Activated CD8-positive, alpha-beta memory T cell treated with anti-CD3 and anti-CD28 coated beads for 1 hour (primary cell): ENCODE measurements at places on chromosomes 4 and X.

GRCh38 chr4:185383451-185383850 lies 12.3 kb downstream of the LRP2BP start:
- DNase-seq = no peak

GRCh38 chr4:119261986-119262385 lies 49.5 kb downstream of the USP53 start:
- DNase-seq = no peak

GRCh38 chrX:103540145-103540544 lies 20.9 kb upstream of the RAB40A start:
- no peak for DNase-seq

DNA sequence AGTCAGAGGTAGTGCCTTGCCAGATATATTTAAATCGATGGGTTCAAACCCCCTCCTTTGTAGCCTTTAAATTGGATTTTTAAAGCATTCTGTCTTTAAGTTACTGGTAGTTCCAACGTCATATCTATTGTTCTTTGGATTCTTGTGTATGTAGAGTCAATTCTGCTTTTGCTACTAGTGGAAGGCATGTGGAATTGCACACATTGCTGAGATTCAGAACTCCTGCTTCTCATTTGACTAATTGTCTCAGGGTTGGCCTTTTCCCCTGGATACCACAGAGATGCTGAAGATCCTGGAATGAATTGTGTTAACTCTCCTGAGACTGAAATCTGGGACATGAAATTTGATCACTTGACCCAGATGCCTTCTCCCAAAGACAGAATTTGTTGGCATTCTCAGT lies 328.3 kb upstream of the RPS6KA3 start:
- DNase-seq = no peak

GRCh38 chr4:168877511-168878491 lies 132.3 kb downstream of the CBR4 start:
- peak; percentile 1 for DNase-seq

DNA sequence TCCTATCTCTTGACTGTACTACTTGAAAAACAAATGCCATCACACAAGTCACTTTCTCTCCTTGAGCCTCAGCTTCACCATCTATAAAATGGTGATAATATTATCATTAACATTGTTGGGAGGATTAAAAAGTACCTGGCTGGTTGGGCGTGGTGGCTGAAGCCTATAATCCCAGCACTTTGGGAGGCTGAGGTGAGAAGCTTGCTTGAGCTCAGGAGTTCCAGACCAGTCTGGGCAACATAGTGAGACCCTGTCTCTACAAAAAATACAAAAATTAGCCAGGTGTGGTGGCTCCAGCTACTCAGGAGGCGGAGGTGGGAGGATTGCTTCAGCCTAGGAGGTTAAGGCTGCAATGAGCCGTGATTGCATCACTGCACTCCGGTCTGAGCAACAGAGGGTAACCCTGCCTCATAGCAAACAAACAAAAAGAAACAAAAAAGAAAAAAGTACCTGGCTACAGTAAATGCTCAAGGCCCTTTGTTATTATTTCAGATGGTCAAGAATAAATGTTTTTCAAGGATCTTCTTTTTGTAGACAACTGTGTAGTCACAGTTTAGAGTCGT lies 120.3 kb downstream of the CHRNA9 start:
- DNase-seq = no peak

DNA sequence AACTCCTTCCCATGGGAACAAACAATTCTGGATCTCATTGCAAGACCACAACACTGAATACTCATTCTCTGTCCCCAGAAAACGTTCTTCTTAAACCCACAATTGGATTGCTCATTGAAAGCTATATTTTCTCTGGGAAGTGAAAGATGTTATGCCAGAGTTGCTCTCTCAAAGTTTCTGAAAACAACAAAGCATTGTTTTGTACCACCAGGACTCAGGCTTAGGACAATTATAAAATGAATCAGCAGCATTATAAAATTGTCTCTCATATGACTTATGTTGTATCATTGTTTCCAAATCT lies 26.5 kb downstream of the TFDP3 start:
- DNase-seq = no peak

DNA sequence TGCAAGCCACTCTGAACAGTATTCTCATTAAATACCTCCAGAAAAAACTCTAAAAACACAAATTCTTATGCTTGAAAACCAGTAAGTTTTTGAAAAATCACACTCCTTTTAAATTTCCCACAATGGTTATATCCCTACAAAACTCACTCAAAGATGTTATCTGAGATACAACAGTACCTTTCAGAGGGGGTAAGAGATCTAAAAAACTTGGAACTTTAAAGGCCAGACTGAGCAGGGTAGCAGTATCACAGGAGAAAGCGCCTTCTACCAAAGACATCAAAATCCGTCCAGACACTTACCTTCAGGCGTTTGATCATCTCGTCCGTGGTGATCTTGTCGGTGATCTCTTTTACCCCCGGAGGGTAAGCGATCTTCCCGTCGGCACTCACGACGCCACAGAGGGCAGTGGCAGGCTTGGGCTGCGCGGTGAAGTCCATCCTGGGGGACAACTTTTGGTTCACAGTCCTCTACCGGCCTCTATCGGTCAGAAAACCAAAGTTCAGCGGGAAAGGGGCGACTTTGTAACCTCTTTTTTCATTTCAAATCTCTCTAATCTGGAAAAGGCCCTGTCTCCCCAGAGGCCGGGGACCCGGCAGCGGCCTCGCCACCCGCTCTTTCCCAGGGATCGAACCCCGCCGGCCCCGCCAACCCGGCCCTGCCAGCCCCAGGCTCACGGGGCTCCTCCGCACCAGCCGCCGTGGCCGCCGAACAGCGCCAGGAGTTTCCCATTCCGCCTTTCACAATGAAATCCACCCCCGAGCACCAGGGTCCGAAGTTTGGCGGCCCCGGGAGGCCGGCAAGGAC lies 1.4 kb downstream of the PDS5A start:
- DNase-seq = peak; percentile 37

- DNase-seq = no peak
These were observed at the start of gene S100P for GRCh38 chr4:6693231-6694176. Gene S100P, plus strand, starts transcription at chr4:6693878. Its CDS starts 55 bp downstream, at chr4:6693933.

DNA sequence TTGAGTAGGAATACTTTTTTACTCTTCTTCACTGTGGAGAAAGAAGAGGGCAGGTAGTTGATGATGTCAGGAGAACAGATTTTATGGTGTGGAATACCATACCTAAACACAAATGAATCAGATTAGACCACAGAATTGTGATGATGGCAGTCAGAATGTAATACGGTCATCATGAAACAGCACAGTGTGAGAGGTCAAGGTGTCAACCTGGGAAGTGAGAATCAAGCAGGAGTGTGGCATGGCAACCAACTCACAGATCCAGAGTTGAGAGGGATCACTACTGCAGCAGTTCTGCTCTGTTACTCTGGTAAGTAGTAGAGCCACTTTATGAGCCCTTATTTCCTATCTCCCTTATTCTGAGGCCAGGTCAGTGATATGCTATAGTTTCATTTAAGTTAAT lies 27.7 kb downstream of the METTL14 start:
- DNase-seq = no peak

DNA sequence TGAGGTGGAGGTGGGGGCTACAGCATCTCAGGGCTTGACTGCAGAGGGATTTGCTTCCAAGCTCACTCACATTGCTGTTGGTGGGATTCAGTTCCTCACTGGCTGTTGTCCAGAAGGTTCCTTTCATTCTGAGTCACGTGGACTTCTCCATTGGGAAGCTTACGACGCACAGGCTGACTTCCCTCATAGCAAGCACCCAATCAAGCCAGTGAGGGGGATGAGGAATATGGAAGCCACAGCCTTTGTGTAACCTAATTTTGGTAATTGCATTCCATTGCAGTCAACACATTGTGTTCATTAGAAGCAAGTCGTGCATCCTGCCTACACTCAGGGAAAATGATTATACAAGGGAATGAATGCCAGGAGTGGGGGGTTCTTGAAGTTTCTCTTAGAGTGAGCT lies 32.7 kb upstream of the MXRA5 start:
- no peak for DNase-seq

GRCh38 chrX:128012015-128012414 lies 40.2 kb downstream of the ACTRT1 start:
- DNase-seq = no peak

- DNase-seq = no peak
These were observed 1.9 kb downstream of the TACC3 start for GRCh38 chr4:1723131-1723801.

DNA sequence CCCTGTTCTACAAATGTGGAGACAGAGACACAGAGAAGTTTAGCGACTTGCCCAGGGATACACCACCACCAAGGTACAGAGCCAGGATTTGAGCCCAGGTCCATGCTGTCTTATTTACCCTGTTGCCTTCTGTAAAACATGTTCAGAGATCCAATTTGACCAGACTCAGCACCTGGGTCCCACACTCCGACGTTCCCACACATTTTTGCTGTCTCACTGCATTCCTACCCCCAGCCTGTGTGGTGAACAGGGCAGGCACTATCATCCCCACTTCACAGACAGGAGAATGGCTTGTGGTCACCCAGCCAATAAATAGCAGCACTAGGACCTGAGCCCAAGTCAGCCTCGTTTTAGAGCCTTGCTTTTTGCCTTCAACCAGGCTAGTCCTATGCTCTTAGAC lies 102.8 kb downstream of the PJA1 start:
- DNase-seq = no peak

- DNase-seq = no peak
These were observed 8.7 kb upstream of the TBC1D9 start for GRCh38 chr4:140764785-140765392.

DNA sequence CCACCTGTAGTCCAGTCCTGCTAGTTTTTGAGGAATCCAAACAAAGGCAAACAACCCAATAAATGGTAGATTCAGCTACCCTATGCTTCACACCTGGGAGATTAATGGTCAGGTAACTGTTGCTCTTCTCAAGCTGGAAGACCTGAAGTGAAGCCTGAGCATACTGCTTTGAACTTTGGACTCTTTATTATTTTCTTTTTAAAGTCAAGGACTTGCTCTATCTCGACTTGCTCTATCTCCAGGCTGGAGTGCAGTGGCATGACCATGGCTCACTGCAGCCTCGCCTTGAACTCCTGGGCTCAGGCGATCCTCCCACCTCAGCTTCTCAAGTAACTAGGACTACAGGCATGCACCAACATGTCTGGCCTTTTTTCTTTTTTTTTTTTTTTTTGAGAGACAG lies 14.7 kb upstream of the KLHL13 start:
- no peak for DNase-seq

DNA sequence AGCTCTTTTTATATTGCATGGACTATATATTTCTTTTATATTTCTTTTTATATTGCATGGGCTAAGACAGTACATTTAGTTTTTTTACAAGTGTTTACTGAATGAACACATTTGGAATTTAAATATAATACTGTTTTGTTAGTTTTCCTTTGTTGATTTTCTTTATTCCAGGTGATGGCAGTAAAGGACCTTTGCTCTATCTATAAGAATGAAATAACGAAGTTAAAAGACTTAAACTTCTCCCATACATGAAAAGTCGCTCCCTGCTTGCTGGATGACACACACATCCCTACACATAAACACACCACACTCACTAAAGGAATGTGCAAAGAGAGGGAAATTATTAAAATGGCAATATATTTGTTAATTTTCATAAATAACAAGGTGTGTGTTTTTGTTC lies 102.5 kb upstream of the ANXA10 start:
- no peak for DNase-seq

- no peak for DNase-seq
These were observed 944 bp downstream of the FUNDC2 start for GRCh38 chrX:155027509-155028066.

DNA sequence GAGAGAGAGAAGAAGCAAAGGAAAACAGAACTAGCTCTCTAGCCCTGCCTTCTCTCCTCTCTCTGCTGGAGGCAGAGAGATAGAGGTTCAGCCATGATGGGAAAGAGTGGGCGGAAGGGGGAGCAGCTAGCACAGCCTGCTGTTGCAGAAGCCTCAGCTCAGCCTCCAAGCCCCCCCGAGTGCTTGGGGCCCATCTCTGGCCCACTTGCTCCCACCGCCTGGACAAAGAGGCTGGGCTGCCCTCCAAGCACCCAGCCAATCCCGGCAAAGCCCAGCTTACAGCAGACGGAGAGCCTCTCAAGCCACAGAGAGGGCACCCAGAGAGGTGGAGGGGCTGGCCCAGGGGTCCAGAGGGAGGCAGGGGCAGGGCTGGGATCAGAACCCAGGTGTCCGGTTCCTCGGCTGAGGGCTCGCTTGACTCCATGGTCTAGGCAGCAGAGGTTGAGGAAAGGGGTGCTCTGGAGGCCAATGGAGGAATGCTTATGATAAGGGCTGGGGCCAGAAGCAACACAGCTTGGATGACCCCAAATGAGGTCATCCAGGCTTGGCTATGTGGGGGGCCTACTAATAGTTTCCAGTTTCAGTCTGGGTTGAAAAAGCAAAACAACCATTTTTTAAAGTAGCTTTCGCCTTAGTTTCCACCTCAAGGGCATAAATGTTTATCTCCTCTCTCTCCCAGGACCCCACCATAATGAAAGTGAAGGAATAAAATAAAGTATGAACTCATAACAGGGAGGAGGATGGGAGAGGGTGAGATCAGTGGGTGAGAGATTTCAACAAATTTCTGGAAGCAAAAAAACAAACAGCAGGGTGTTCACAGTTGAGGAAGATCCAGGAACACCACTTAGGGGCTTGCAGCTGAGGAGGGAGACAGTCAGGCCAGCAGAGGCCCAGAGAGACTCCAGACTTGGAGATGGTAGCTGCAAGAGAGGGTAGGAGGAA lies 24.9 kb upstream of the IQSEC2 start:
- no peak for DNase-seq

- no peak for DNase-seq
These were observed 24.1 kb upstream of the PBDC1 start for GRCh38 chrX:76148753-76149152.

- no peak for DNase-seq
These were observed at the start of gene STBD1 for GRCh38 chr4:76305971-76306881. Gene STBD1, plus strand, starts transcription at chr4:76306733. Its CDS starts 37 bp downstream, at chr4:76306770.

GRCh38 chr4:69760455-69760854 lies at the start of gene SULT1B1:
Gene SULT1B1, minus strand, starts transcription at chr4:69760620. Its CDS starts 5,403 bp downstream, at chr4:69755217.
- DNase-seq = no peak

- no peak for DNase-seq
These were observed 139.1 kb downstream of the COL4A6 start for GRCh38 chrX:108299101-108299591.

- DNase-seq = no peak
These were observed 2.6 kb upstream of the GPC3 start for GRCh38 chrX:133988010-133988409.

DNA sequence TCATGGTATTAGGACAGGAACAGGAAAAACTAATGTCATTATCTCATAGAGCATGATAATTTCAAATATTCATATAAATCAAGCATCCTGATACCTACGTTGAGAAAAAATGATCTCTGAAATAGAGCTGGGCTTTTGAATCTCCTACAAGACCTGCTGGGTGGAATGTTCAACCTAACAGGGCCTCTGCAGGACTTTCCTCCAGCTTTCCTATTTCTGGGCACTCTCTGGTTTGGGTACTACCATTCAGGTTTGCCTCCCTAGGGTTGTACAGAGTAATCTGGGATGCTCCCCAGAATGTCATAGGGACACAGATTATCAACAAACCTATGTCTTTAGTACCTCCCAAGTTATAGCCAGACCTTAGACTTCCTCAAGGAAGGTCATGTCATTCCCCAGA lies 108.9 kb downstream of the CDS1 start:
- no peak for DNase-seq

GRCh38 chrX:115560978-115561604 lies at the start of gene PLS3:
Gene PLS3, plus strand, starts transcription at chrX:115561174. Its CDS starts 49,077 bp downstream, at chrX:115610251.
- no peak for DNase-seq
